ENCODE measurements at places on chromosomes 5 and 9. TPM values are rescaled to one million over a fixed set of nuclear protein-coding genes. Genes with fewer than 3 reads are reported as not detected.

The CMYA5 gene
- 0.26 TPM for total RNA-seq

The SAXO1 gene
- not detected for total RNA-seq

The CRB2 gene
- total RNA-seq, result not detected

The LHFPL2 gene
- total RNA-seq, result 20.6 TPM

The CTXN3 gene
- total RNA-seq, result not detected

The MEIKIN gene
- not detected for total RNA-seq

The ADAMTS6 gene
- total RNA-seq, result 32.3 TPM

The IL9 gene
- total RNA-seq, result not detected

The SGCD gene
- total RNA-seq, result 7.0 TPM

The TAS2R1 gene
- total RNA-seq, result not detected
